Stimulated activated CD8-positive, alpha-beta memory T cell treated with anti-CD3 and anti-CD28 coated beads, Interleukin-15, amount 100 ng/mL, for 48 hours (primary cell): ENCODE measurements at places on chromosomes 3 and 15.

DNA sequence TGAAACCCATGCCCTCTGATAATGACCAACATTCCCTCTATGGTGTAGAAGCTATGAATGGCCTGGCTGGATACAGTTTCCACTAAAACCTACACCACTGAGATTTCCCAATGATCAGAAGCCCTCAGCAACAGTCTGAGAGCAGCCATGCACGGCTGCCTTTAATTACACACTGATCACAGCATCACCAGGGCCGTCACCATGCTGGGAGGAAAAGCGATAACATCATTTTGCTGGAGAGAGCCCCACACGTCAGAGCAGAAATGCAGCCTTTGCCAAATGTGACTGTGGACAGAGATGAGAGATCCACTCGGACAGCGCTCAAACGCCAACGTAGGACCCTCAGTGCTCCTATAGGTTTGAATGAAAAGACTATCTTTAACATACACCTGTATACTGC, 135.0 kb downstream of the XXYLT1 start:
- DNase-seq: no peak

GRCh38 chr15:68553314-68553993, 25.3 kb upstream of the CORO2B start:
- DNase-seq: no peak

DNA sequence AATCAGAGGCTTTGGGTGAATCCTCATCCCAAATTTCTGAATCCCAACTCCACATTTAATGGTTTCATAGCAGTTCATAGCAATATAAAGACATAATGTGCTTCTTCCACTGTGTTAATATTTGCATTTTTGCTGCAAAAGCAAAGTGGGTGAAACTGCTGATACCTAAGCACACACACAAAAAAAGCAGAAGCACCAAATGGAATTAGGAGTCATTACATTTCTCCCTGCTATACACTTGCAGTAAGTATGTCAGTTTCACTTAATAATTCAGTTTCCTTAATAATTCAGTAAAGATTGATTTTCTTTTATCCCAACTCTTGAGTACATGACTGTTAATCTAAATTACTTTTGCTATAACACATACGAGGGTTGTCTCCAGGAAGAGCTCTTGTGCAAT, 48.9 kb upstream of the ALCAM start:
- no peak for DNase-seq

DNA sequence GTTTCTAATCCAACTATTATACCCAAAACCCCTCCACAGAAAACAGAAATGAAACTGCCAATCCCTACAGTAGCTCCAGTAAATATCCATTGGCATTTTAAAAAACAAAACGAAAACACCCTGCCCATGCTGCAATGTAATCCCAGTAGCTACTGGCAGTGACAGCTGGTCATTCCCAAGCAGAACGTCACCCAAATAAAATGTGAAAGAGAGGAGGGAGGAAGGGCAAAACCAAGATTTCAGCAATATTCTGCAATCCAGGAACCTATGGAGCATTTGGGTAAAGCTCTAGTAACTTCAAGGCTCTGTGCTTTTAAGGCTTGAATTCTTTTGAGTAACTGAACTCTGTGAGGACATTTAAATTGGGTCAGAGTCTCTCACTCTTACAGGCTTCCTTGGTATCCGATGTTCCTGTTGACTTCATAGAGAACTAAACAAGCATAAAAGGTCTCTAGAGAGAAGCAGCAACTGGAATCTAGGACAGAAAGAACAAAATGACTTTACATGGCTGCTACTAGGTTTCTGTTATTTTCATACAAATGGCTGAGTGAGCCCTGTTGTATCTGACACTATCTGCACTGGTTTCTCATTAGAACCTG, 136.2 kb downstream of the TNIK start:
- DNase-seq: no peak

DNA sequence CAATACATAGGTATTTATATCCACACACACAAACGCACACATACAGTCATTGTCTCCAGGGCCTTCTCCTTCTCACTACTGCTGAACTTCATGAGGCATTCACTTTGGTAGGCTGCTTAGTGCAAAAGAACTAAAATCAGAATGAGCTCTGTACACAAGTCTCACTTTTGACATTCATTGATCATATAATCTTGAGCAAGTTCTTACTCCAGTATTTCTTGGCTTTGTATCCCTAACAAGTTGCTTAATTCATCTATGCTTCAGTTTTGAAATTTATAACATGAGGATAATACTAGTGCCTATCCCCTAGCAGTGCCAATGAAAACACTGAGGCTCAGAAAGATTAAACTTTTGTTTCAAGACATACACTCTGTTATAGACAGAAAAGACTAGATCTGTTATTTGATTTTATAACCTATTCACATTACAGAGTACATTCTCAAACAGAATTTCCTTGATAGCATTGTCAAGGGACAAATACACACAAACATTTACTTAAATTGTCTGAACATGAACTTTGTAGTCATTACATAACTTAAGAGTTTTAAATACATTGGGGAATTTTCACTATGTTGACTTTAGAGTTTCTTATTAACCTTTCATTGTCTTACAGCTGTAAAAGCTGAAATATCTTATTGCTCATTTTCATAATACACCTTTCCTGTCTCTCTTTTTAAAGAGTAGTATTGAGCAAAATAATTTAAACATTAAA, 55.0 kb upstream of the SI start:
- no peak for DNase-seq

DNA sequence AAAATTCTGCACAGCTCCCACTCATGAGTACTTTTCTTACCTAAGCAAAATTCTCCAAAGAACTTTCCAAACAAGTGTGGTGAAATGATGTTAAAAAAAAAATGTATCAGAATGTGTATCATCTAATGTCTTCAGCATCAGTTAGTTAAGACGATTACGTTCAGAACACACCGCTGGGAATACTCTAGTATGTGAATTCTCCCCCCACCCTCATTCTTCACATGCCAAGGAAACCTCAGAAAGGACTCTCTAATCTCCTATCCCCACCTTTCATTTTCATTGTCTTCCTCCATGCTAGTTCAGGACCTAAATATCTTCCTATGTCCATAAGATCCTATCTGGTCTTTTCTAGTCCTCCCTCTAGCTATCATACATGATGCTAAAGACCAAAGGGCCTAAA, 457.4 kb downstream of the SHQ1 start:
- DNase-seq: no peak

DNA sequence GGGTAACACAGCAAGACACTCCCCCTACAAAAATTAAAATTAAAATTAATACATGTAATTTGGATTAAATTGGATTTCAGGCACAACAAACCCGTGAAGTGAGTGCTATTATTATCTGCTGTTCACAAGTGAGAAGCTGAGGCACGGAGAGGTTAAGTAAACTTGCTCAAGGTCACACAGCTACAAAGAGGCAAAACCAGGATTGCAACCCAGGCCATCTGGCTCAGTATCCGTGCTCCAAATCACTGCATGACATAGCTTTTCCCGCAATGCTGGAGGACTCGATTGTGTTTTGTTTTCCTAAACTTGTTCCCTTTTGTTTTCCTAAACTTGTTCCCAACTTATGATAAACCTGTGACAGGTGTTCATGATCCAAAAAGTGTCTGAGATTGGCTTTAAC, 19.9 kb upstream of the C15orf39 start:
- DNase-seq: no peak

DNA sequence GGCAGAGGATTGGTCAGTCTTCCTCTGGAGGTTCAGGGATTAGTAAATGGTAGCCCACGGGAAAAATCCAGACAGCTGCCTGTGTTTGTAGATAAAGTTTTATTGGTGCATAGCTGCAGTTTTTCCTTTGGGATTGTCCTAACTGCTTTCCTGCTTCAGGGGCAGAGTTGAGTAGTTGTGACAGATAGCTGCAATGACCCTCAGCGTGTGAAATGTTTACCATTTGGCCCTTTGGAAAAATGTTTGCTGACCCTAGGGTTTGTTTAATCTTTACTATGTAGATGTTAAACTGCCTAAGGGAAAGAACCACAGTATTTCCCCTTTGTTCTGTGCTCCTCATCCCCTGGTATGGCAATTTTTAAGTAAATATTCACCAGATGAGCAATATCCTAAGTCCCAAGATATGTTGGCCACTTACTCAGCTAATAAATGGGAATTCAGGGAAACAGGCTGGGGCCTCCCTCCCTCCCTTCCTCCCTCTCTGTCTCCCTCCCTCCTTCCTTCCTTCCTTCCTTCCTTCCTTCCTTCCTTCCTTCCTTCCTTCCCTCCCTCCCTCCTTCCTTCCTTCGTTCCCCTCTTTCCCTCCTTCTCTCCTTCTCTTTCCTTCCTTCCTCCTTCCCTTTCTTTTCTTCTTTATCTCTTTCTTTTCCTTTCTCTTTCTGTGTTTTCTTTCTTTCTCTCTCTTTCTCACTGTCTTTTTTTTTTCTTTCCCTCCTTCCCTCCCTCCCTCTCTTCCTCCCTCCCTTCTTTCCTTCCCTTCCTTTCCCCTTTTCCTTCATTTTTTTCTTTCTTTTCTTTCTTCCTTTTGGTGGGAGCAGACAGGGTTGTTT, 234.6 kb upstream of the BHLHE40 start:
- DNase-seq: no peak

GRCh38 chr15:90126596-90127435, 24.5 kb upstream of the IDH2 start:
- DNase-seq: no peak

GRCh38 chr3:108271626-108272025, 24.7 kb upstream of the HHLA2 start:
- DNase-seq: no peak

- DNase-seq: no peak
Measured at GRCh38 chr15:41966414-41966812, 5.9 kb downstream of the EHD4 start.

DNA sequence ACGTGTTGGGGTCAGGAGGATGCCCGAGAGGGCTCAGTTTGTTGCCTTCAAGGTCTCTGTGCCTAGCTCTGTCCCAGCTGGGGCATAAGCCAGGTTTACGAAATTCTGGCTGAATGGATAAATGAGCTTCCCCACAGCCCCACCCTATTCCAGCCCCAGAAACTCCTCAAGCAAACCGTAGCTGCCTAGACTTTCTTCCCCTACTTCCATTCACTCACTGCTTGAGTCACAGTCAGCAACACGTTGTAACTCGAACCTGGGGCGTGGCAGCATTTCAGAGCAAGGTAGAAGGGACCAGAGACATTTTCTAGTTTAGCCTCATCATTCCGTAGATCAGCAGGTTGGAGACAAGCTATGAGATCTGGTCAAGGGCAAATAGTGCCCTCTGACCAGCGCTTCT, 24.2 kb downstream of the NMNAT3 start:
- DNase-seq: no peak
